PC-9 (cell line): ENCODE measurements at places on chromosomes 2 and 18. TPM values are rescaled to one million over a fixed set of nuclear protein-coding genes. Genes with fewer than 3 reads are reported as not detected.
A peak's percentile ranks its signal among the peaks of the same experiment; 100 is the strongest.

GRCh38 chr2:8090748-8091700 is 590.8 kb upstream of the ID2 start:
- no peaks in the 10 kb centered on the region for H3K36me3 ChIP-seq
- H3K4me1 ChIP-seq = no peaks in the 10 kb centered on the region
- no peak for DNase-seq

- H3K27me3 ChIP-seq = no peaks in the 10 kb centered on the region
- no peaks in the 10 kb centered on the region for H3K36me3 ChIP-seq
- no peak overlapping the region for H3K27ac ChIP-seq
Observed at GRCh38 chr2:32680942-32681341, 53.1 kb downstream of the TTC27 start.

- H3K27ac ChIP-seq = peak overlapping the region; percentile 88
- peak overlapping the region; percentile 49 for H3K4me3 ChIP-seq
- DNase-seq = peak; percentile 84
- peaks cover 57% of the 10 kb centered on the region for H3K4me1 ChIP-seq
Observed at GRCh38 chr2:85410584-85411404, 628 bp upstream of the CAPG start.

DNA sequence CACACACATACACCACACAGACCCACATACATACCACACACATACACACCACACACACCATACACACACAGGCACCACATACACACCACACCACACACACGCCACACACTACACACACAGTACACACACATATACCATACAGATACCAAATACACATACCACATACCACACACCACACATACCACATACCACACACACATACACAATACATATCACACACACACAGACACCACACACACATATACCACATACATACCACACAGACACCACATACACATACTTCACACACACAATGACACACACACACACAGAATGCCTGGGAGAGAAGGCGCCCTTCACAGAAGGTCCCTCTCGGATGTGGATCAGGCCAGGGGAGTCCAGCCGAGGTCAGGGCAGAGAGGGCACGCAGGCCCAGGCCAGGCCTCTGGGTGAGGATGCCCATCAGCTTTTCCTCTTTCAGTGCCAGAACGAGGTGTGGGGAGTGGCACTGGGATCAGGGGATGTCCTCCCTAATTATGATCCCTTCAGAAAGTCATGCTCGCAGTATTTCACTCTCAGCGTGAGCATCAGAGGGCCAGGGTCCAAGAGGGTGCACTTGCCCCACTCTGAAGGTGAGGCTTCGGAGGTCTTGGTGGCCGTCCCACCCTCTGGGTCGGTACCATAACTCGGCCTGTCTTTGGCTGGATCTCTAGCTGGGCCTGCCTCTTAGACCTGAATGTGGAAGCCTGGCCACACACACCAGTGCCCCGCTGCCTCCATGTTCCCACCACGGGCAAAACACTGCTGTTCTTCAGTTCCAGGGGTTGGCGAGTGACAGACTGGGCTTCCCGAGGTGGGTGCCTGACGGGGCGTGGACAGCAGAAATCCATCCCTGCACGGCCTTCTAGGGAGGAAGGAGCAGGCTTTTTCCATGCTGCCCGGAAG is 70.6 kb upstream of the ODC1 start:
- H3K4me3 ChIP-seq = no peak overlapping the region
- H3K36me3 ChIP-seq = no peaks in the 10 kb centered on the region
- H3K27ac ChIP-seq = no peak overlapping the region
- peaks cover 17% of the 10 kb centered on the region for H3K4me1 ChIP-seq
- DNase-seq = no peak

- DNase-seq = peak; percentile 57
- no peaks in the 10 kb centered on the region for H3K36me3 ChIP-seq
- H3K4me1 ChIP-seq = peaks cover 19% of the 10 kb centered on the region; the same call in 1 of the 2 replicates
- H3K27ac ChIP-seq = no peak within 1 kb of the TSS
- H3K4me3 ChIP-seq = peak within 1 kb of the TSS; percentile 63
Observed at GRCh38 chr2:17540093-17540812, at the start of gene VSNL1. VSNL1 (plus strand) TSS chr2:17540696; CDS start chr2:17592075, 51,379 bp downstream.

DNA sequence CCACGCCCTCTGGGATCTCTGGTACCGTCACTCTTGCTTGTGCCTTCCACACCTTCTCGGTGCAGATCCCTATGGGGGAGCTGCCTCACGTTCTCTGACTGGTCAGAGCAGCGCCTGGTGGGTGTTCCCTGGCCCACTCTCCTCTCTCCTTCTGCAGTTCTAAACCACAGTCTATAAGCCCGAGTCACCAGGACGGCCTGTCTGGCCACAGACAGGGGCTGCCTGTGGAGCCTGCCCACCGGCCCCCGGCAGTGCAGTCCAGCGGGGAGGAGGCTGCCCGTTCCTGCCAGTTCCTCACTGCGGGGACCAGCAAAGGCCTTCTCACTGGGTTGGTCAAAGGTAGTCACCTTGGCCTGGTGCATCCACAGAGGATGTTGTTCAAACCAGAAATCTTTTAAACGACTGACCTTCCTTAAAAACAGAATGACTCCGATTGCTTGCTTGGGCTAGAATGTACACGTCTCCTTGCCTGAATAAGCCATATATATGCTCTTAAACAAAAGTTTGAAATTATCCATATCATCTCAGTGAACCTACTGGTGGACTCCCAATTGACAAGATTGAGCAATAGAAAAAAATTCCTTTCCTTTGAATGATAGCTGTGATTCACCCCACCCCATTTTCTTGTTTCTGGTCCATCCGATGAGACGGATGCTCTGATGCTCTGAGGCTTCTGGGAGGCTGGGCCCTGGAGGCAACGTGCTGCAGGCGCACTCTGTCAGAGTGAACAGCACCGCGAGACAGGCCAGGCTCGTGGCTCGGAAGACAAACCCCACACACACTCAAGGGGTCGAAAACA is 61.2 kb downstream of the RALBP1 start:
- no peak overlapping the region for H3K4me3 ChIP-seq
- H3K36me3 ChIP-seq = peaks cover 15% of the 10 kb centered on the region
- H3K27ac ChIP-seq = no peak overlapping the region
- no peak for DNase-seq
- no peaks in the 10 kb centered on the region for H3K4me1 ChIP-seq

- H3K4me1 ChIP-seq = no peaks in the 10 kb centered on the region
- peaks cover 6% of the 10 kb centered on the region; the same call in 1 of the 2 replicates for H3K27me3 ChIP-seq
- H3K27ac ChIP-seq = no peak overlapping the region
- H3K36me3 ChIP-seq = no peaks in the 10 kb centered on the region
- H3K4me3 ChIP-seq = no peak overlapping the region
Observed at GRCh38 chr2:123870206-123870880, 154.7 kb upstream of the CNTNAP5 start.

DNA sequence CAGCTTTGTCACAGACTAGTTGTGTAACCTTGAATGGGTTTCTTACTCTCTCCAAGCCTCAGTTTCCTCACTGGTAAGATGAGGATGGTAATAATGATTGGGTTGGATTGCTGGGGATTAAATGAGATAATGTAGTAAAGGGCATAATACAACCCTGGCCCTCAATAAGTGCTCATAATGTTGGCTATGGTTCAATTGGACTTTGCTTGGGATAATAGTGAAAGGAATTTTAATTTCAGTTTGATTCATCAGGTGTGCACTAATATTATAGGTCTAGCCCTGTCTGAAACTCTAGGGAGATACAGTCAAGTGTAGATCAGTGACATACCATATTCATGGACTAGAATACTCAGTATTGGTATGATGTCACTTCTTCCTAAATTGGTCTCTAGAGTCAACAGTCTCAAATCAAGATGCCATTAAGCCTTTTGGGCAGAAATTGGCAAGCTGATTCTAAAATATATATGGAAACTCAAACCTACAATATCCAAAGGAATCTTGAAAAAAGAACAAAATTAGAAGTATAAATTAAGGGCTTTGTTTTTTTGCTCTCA is 161.4 kb downstream of the SMAD7 start:
- no peak for DNase-seq
- no peaks in the 10 kb centered on the region for H3K27me3 ChIP-seq
- H3K4me3 ChIP-seq = no peak overlapping the region
- no peaks in the 10 kb centered on the region for H3K4me1 ChIP-seq
- H3K27ac ChIP-seq = no peak overlapping the region
- H3K36me3 ChIP-seq = no peaks in the 10 kb centered on the region

GRCh38 chr2:176325732-176326131 is 56.5 kb downstream of the MTX2 start:
- H3K36me3 ChIP-seq = peaks cover 22% of the 10 kb centered on the region
- H3K27me3 ChIP-seq = no peaks in the 10 kb centered on the region
- no peak overlapping the region for H3K4me3 ChIP-seq
- H3K4me1 ChIP-seq = no peaks in the 10 kb centered on the region
- H3K27ac ChIP-seq = no peak overlapping the region

RNF152 gene
- total RNA-seq = 0.20 TPM in 1 of 2 replicates, not detected in the other

DNA sequence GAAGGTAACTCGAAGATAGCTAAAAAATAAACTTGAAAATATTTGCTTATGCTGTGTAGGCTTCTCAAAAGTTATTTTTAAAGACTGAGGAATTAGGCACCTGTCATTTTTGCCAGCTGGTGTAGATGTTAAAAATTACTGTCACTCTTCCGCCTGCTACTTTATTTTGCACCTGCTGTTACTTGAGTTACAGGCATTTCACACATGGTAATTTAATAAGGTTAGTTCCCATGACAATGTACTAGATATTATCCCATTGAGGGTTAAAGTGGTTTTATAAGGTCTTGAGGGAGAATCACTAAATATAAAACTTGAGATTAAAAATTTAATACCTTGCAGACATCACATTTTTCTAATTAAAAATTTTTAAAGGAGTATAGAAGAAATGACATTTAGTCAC is 26.6 kb downstream of the MYL1 start:
- DNase-seq = no peak
- H3K27me3 ChIP-seq = no peaks in the 10 kb centered on the region
- no peaks in the 10 kb centered on the region for H3K36me3 ChIP-seq
- no peak overlapping the region for H3K4me3 ChIP-seq

RASGRP3 gene
- total RNA-seq = 0.10 and 0.72 TPM in 2 replicates

MC5R gene
- total RNA-seq = not detected in 2 replicates

DNA sequence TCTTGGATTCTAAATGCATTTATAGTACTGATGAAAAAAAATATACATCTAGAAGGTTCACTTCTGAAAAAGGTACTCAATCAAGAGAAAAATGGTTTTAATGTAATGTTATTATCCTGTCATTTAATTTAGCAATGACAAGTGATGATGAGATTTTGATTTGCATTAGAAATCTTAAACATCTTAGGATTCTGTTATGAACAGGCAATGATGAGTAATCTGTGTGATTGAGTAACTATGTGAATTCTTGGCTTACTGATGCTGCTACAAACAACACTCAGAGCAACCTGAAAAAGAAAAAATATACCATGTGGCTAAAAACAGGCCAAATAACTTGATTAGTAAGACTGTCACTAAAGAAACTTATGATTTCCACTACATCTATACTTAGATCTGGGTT is 30.1 kb downstream of the RBKS start:
- peaks cover 47% of the 10 kb centered on the region for H3K4me1 ChIP-seq
- no peaks in the 10 kb centered on the region for H3K27me3 ChIP-seq
- DNase-seq = peak; percentile 79
- no peak overlapping the region for H3K4me3 ChIP-seq
- peak overlapping the region; percentile 36 for H3K27ac ChIP-seq

DNA sequence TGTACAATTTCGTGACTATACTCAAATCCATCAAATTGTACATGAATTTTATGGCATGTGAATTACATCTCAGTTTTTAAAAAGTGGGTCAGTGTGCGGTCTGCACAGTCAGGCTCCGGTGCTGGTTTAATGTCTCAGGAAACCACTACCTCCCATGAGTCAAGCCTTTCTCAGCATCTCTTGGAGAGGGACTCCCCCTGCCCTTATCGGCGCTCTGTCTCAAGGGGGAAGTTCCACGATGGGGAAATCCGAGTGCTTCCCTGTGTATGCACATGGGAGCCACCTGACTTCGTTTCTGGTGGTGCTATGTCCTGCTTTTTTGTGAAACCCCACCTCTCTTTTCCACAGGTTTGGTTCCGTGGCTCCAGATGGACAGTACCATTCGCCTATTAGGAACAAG is 72.5 kb downstream of the ACOXL start:
- no peaks in the 10 kb centered on the region for H3K36me3 ChIP-seq
- no peaks in the 10 kb centered on the region for H3K27me3 ChIP-seq
- H3K27ac ChIP-seq = no peak overlapping the region
- no peaks in the 10 kb centered on the region for H3K4me1 ChIP-seq
- no peak overlapping the region for H3K4me3 ChIP-seq

TSHZ1 gene
- total RNA-seq = 6.5 and 7.4 TPM in 2 replicates

ZSWIM2 gene
- total RNA-seq = not detected in 2 replicates

PAX8 gene
- total RNA-seq = 5.8 and 6.4 TPM in 2 replicates

RUFY4 gene
- total RNA-seq = not detected in 2 replicates

GRCh38 chr2:150224321-150224720 is 263.1 kb downstream of the RND3 start:
- no peaks in the 10 kb centered on the region for H3K4me1 ChIP-seq
- H3K36me3 ChIP-seq = no peaks in the 10 kb centered on the region
- H3K27me3 ChIP-seq = no peaks in the 10 kb centered on the region
- H3K4me3 ChIP-seq = no peak overlapping the region
- H3K27ac ChIP-seq = no peak overlapping the region
- no peak for DNase-seq

DNA sequence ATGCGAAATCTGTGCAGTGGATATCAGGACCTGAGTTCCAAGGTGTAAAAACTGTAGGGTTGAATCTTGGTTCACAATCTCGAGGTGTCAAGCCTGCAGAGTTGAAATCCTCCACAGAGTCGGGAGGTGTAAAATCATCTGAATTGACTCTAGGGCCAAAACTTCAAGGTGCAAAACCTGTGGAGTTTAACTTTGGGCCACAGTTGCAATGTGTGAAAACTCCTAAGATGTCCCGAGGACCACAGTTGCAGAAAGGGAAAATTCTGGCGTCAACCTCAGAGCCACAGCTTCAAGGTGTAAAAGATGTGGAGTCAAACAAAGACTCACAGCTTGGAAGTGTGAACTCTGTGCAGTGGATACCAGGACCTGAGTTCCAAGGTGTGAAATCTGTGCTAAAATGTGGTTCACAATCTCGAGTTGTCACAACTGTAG is 9.8 kb upstream of the ZNF512 start:
- no peaks in the 10 kb centered on the region for H3K27me3 ChIP-seq
- no peak overlapping the region for H3K4me3 ChIP-seq
- H3K36me3 ChIP-seq = no peaks in the 10 kb centered on the region
- no peak overlapping the region for H3K27ac ChIP-seq

MC4R gene
- total RNA-seq = not detected in 2 replicates

PPP1CB gene
- 231 and 260 TPM in 2 replicates for total RNA-seq

HOXD3 gene
- not detected in 2 replicates for total RNA-seq

DNA sequence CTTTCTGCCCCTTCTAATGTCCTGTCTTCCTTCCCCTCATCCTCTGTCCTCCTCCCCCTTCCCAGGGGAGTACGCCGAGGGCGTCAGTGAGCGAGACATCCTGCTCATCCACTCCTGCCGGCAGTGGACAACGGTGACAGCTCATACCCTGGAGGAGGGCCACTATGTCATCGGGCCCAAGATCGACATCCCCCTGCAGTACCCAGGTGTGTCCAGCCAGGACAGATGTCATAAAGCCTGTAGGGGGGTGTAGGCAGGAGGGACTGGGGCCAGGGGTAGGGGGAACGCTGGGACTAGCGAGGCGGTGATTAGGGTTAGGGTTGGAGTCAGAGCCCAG is 3.4 kb downstream of the GAREM2 start:
- H3K27ac ChIP-seq = no peak overlapping the region
- no peak for DNase-seq
- H3K4me1 ChIP-seq = no peaks in the 10 kb centered on the region
- no peaks in the 10 kb centered on the region for H3K27me3 ChIP-seq
- H3K36me3 ChIP-seq = no peaks in the 10 kb centered on the region

GRCh38 chr18:26549263-26550094 is 1.1 kb upstream of the KCTD1 start:
- H3K4me1 ChIP-seq = peaks cover 22% of the 10 kb centered on the region
- DNase-seq = peak; percentile 51
- H3K36me3 ChIP-seq = no peaks in the 10 kb centered on the region
